ENCODE measurements at places on chromosomes 3 and 15. TPM values are rescaled to one million over a fixed set of nuclear protein-coding genes. Genes with fewer than 3 reads are reported as not detected.

ZNF621 gene
- 26.9 TPM for total RNA-seq

TEX264 gene
- 41.7 TPM for total RNA-seq

GOLGA6A gene
- total RNA-seq, result not detected

LMAN1L gene
- 2.5 TPM for total RNA-seq

SEC11A gene
- 83.6 TPM for total RNA-seq

SYNPR gene
- not detected for total RNA-seq

STAB1 gene
- total RNA-seq, result 0.13 TPM

DNA sequence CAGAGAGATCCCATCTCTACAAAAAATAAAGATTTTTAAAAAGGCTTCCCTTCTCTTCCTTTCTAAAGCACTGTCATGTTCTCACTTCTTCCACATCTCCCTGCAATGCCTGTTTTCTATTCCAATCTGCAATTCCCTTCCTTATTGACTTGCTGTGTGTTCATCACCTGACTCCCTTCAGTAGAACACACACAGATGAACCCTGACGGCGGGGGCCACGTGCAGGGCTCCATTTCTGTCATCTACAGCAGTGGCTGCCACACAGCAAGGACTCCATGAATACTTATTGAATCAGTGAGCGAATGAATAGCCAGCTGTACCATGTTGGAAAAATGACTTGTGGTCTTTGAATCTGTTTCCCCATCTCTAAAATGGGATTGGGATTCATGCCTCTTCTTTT lies 26.1 kb downstream of the BHLHE40 start:
- H3K27me3 ChIP-seq, result no peaks in the 10 kb centered on the region
- no peak for DNase-seq
- no peak overlapping the region for H3K27ac ChIP-seq
- no peaks in the 10 kb centered on the region for H3K36me3 ChIP-seq
- peaks cover 27% of the 10 kb centered on the region for H3K4me1 ChIP-seq
- H3K4me3 ChIP-seq, result no peak overlapping the region

DNA sequence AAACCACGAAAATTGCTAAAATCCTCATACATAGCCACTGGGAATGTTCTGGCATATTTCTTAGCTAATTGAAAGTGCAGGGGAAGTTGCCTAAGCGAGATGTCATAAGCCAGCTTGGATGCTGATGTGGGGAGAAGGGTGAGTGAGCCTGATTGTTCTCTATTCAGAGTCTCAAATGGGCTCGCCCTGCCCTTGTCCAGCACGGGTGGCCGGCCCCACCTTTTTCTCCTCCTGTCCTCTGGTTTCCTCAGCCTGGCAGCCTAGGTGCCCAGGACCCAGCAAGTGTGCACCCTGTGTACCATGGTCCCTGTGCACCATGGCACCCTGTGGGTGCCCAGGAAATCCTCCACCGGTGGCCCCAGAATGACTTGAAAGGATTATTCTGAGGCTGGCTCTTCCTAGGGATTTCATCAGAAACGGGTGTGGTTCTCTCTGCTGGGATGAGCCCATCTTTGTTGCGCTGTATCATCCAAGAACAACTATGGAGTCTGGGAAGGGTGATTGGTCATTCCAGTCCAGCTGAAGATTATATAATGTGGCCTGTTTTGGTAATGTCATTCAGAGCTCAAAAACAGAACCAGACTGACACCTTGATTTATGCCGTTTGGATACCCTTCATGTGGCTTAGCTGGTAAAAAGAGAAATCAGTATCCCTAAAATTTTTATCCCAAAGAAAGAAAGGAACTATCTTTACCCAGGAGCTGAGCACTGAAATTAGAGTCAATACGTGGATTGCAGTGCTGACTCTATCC lies 150.8 kb upstream of the BHLHE40 start:
- H3K4me3 ChIP-seq, result no peak overlapping the region
- H3K4me1 ChIP-seq, result peaks cover 56% of the 10 kb centered on the region
- H3K27me3 ChIP-seq, result no peaks in the 10 kb centered on the region
- no peak for DNase-seq
- peak overlapping the region; percentile 60 for H3K27ac ChIP-seq

GRCh38 chr3:187974871-187975271 lies 179.1 kb upstream of the LPP start:
- H3K27ac ChIP-seq, result no peak overlapping the region
- peaks cover 40% of the 10 kb centered on the region for H3K4me1 ChIP-seq
- peak overlapping the region; percentile 3 for H3K4me3 ChIP-seq
- no peaks in the 10 kb centered on the region for H3K36me3 ChIP-seq

- H3K27ac ChIP-seq, result no peak overlapping the region
- H3K27me3 ChIP-seq, result no peaks in the 10 kb centered on the region
- no peak for DNase-seq
- no peaks in the 10 kb centered on the region for H3K36me3 ChIP-seq
- no peak overlapping the region for H3K4me3 ChIP-seq
These were observed 197.3 kb upstream of the LINGO1 start for GRCh38 chr15:77830051-77830468.

DNA sequence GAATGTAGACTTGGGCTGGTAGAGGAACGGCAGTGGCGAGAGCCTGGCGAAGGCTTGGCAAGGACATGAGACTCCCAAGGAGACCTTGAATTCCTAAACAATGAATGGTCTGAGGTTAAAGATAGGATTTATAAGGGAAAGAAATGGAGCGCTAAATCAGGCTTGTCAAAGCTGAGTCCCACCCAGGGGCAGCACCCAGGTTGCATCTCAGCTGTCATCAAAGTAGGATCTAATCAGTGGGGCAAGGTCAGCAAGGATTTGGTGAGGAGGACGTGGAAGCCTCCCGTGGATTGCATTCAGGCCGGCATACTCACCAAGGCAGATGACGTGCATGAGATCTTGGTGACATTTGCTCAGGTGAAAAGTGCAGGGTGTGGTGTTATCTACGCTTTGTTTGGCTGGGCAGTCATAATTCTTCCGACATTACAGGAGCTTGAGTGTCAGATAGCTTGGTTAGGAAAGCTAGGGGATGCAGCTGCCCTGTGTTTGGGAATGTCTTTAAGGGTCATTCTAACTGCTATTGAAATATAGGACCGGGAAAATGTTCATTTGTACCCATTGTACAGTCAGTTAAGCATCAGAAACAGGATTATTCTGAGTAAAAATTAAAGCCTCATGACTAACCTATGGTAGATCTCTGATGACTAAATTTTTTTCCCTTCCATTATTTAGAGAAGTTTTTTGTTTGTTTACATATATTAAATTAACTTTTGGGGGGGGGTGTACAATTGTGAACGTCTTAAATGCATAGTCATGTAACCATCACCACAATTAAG lies 99.4 kb upstream of the TSC22D2 start:
- no peaks in the 10 kb centered on the region for H3K36me3 ChIP-seq
- no peak overlapping the region for H3K27ac ChIP-seq
- DNase-seq, result no peak
- no peaks in the 10 kb centered on the region for H3K27me3 ChIP-seq

- H3K4me1 ChIP-seq, result peaks cover 15% of the 10 kb centered on the region
- no peaks in the 10 kb centered on the region for H3K27me3 ChIP-seq
- H3K36me3 ChIP-seq, result peaks cover 3% of the 10 kb centered on the region
- no peak for DNase-seq
- H3K4me3 ChIP-seq, result peak overlapping the region; percentile 22
- peak overlapping the region; percentile 90 for H3K27ac ChIP-seq
These were observed 1.1 kb downstream of the MRPL47 start for GRCh38 chr3:179603321-179603720.

GRCh38 chr15:25863111-25863967 lies at the start of gene ATP10A:
Gene ATP10A (minus strand): TSS chr15:25863327. CDS start chr15:25863096, 231 bp downstream.
- DNase-seq, result peak; percentile 42
- H3K4me3 ChIP-seq, result peak within 1 kb of the TSS; percentile 88
- H3K4me1 ChIP-seq, result peaks cover 15% of the 10 kb centered on the region
- peaks cover 9% of the 10 kb centered on the region for H3K36me3 ChIP-seq
- no peaks in the 10 kb centered on the region for H3K27me3 ChIP-seq

DNA sequence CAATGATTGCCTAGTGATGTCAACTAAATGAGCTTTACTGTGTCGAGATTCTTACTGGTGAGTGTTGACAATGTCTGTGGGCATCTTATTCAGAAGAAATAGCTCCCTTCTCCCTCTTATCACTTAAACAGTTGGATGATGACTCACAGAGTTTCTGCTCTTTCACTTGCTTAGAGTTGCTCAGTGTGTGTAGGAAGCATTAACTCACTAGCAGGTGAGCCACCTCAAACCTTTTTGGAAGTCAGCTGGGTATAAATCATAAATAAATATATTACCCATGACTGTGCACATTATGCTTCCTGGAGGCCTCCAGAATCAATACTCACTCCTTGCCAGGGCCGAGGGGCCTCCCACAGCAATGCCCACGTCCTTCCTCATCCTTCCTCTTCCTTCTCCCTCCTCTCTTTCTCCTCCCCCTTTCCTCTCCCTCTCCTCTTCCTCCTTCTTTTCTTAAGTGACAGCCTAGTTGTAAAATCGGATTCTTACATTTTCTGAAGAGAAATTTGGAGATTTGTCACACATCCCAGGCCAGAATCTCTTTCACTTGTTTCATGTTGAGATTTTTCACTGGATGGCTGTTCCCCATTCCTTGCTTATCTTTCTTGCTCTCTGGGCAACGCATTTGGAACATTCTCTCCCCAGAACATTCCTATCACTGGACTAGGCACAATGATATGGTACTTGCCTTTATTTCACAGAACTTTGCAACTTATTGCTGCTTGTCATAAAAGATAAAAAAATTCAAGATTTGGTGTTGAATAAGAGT lies 17.5 kb downstream of the SHC4 start:
- no peak overlapping the region for H3K4me3 ChIP-seq
- DNase-seq, result no peak

- H3K4me1 ChIP-seq, result no peaks in the 10 kb centered on the region
- DNase-seq, result no peak
- no peaks in the 10 kb centered on the region for H3K27me3 ChIP-seq
- H3K27ac ChIP-seq, result no peak overlapping the region
- no peaks in the 10 kb centered on the region for H3K36me3 ChIP-seq
- H3K4me3 ChIP-seq, result no peak overlapping the region
These were observed 138.1 kb downstream of the GREM1 start for GRCh38 chr15:32855942-32856341.

- no peak overlapping the region for H3K27ac ChIP-seq
- no peaks in the 10 kb centered on the region for H3K4me1 ChIP-seq
- no peaks in the 10 kb centered on the region for H3K27me3 ChIP-seq
- H3K4me3 ChIP-seq, result no peak overlapping the region
These were observed 35.4 kb upstream of the SPRED1 start for GRCh38 chr15:38217191-38217595.

DNA sequence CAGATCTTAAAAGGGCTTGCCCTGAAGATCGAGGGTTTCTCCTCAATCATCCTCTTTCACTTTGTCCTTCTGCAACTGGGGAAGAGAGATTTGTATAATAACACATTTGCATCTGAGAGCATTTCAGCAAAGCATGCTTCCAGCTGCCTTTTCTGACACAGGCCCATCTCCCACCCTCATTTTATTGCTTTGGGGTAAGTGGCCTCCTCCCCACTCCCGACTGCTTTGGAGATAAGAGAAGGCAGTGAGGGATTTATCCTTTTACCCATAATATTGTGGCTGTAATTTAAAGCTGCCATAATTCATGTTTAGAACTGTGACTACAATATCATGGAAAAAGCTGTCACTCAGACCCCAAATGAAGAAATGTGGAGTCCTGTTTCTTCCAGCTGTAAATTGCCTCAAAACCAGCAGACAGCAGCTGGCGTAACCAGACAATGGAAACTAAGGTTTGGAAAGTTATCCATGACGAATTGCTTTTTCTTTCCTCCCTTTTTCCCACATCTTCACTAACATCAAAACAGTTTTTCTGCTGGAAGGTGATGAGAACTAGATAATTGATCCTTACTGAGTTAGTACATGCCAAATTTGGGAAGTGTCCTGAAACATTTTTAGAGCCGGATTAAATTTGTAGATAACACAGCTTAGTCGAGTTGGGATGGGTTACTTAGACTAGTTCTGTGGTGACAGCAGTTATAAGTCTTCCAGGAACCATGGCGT lies 104.2 kb upstream of the PFN2 start:
- H3K4me3 ChIP-seq, result no peak overlapping the region
- no peak for DNase-seq
- H3K27ac ChIP-seq, result no peak overlapping the region
- no peaks in the 10 kb centered on the region for H3K4me1 ChIP-seq
- no peaks in the 10 kb centered on the region for H3K36me3 ChIP-seq
- H3K27me3 ChIP-seq, result no peaks in the 10 kb centered on the region

DNA sequence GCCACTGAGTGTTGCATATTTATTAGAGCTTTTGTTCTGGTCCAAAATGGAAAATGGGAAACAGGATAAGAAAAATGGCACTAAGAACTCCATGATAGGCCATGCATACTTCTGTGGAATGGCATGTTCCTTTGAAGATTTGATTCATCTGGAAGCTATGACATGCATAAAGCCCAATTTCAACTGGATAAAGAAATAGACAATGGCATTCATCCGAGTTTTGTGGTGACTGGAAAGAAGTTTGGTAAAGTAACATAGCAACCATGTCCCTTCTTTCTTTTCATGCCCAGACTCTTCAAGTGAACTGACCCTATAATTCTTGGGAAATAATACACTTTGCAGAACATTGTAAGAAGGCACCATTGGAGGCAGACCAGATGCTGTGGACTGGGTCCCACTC lies 368.4 kb upstream of the IL12A start:
- no peak overlapping the region for H3K4me3 ChIP-seq
- H3K27me3 ChIP-seq, result no peaks in the 10 kb centered on the region
- no peak overlapping the region for H3K27ac ChIP-seq

DNA sequence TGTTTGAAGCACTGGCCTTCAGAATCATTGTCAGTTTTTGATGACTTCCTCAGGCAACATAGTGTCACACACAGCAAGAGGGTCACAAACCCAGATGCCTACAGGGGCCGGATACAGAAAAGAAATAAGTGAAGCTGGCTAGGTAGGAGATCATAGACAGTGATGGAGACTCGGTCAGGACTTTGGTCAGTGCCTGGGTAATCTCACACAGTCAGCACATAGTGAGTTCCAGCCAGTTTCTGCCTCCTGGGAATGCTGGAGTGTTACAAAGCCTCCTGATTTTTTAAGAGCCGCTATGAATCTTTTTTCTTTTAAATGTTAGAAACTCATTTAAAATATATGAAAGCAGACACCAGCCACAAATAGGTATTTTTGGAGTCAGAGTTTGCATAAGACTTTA lies 399.1 kb downstream of the IL5RA start:
- H3K4me1 ChIP-seq, result no peaks in the 10 kb centered on the region
- H3K36me3 ChIP-seq, result no peaks in the 10 kb centered on the region
- H3K27ac ChIP-seq, result no peak overlapping the region
- no peak overlapping the region for H3K4me3 ChIP-seq
- H3K27me3 ChIP-seq, result no peaks in the 10 kb centered on the region
- no peak for DNase-seq

GRCh38 chr3:190695225-190695624 lies 167.3 kb downstream of the GMNC start:
- H3K4me1 ChIP-seq, result no peaks in the 10 kb centered on the region
- no peak for DNase-seq
- no peak overlapping the region for H3K27ac ChIP-seq
- H3K27me3 ChIP-seq, result no peaks in the 10 kb centered on the region

DNA sequence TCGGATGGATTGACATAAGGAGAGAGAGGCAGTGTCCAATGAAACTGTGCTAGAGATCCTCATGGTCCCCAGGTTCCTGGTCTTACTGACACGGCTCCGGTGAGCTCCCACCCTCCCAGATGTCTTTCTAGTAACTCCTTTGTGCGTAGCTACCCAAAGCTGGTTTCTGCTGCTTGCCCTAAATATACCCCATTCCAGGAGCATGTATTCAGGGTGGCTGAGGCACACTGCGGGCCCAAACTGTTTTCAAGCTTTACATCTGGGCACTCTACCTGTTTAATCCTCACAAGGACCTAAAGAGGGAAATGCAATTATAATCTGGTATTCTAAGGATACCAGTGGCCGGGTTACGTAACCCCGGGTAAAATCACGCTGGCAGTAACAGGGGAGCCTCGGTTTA lies 161.2 kb upstream of the NSMCE3 start:
- no peaks in the 10 kb centered on the region for H3K36me3 ChIP-seq
- H3K27me3 ChIP-seq, result no peaks in the 10 kb centered on the region
- DNase-seq, result no peak
- H3K4me3 ChIP-seq, result no peak overlapping the region
- H3K4me1 ChIP-seq, result no peaks in the 10 kb centered on the region
- H3K27ac ChIP-seq, result no peak overlapping the region
